Brain pericyte (primary cell): ENCODE measurements at places on chromosomes 6 and 20.

DNA sequence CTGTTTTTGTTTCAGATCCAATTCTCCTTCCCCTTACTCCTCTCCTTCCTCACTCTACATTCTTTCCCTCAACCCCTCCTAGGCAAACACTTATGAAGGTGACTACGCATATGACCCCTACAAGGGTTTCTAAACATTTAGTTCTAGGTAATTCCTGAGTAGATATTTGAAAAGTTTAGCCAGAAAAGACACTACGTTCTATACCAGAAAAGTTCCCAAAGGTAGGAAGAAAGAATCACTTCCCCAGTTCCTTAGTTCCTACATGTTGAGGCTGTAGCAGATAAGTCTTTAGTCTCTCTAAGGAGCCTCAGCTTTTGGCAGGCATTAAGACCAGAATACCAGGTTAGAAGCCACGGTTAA lies 11.6 kb downstream of the POU3F2 start:
- no peak for DNase-seq

DNA sequence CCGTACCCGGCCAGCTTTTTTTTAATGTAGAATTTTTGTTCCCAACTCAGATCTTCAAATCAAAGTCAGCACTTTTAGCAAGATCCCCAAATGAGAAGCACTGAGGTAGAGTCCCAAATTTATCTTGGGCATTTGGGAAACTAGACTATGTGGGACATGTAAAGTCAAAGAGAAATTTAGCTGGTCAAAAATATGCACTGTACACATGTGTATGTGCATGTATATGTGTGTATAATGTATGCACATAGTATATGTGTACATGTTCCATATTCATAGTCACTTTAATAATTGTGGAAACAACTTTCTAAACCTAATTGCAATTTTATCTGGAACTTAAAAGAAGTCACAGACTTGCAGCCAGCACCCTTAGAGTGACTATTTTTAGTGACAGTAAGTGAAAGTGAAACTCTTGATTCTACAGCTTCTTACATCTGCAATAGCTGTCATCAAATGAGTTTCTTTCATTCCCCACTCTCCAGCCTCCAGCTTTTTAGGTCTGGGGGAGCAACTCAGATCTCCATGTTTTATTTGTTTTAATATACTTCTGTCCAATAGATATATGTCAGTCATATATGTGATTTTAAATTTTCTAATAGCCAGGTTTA lies 53.6 kb downstream of the CDC40 start:
- no peak for DNase-seq

DNA sequence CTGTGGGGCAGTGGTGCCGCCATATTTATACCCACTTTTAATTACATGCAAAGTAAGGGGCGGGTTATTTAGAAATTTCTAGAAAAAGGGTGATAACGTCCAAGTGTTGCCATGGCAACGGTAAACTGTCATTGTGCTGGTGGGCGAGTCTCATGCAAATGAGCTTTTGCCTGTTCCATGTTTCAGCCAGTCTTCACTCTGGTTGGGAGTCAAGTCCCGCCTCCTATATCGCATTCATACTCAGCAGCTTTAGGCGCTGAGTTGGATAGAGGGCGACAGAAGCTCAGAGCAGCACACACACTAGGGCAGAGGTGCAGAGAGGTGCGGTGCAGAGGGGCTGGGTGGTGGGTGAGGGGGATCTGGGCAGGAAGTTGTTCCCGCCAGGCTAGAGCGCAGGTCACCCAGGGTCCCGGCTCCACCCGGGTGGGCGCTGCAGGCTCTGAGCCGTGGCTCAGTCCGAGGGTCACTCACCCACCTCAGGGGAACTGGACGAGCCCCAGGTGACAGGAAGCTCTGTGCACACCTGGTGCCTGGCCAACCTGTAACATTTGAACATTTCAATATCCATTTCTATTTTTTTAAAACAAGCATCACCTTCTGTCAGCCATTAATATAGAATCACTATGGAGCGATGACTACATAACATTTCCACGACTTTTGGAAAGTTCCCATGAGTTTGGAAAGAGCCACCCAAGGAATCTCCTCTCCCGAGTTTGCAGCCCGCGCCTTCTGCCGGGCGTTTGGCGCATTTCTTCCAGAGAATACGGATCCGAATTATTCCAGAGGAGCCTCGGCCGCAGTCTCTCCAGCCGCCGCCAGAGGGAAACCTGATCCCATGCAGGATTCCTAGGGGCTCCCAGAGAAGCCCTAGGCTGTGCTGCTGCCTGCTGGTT lies 89.1 kb upstream of the PHACTR3 start:
- DNase-seq, result no peak

- no peak for DNase-seq
These were observed 71.9 kb upstream of the SLC22A16 start for GRCh38 chr6:110548110-110548847.

DNA sequence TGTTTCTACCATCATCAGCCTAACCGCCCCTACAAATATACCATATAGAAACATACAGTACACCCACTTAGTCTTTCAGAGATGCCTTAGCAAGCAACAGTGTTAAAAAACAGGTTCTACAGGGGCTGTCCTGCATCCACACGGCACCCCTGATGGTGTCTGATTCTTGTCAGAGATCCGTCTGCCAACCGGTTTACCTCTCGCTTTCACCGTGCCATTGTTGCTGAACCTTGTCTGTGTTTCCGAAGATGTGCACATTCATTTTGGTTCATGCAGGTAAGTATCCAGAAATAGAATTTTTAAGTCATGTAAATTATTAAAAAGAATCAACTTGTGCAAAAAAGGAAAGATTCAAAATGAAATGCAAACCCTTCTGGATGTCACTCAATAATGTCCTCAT lies 52.9 kb downstream of the EPHA7 start:
- no peak for DNase-seq

- peak; percentile 75 for DNase-seq
These were observed 32.8 kb downstream of the RAMACL start for GRCh38 chr6:166553563-166554271.

- no peak for DNase-seq
These were observed 150.1 kb downstream of the ELOVL4 start for GRCh38 chr6:79797163-79797764.

GRCh38 chr6:112956696-112957535 lies 609.8 kb downstream of the RFPL4B start:
- DNase-seq, result peak; percentile 92

DNA sequence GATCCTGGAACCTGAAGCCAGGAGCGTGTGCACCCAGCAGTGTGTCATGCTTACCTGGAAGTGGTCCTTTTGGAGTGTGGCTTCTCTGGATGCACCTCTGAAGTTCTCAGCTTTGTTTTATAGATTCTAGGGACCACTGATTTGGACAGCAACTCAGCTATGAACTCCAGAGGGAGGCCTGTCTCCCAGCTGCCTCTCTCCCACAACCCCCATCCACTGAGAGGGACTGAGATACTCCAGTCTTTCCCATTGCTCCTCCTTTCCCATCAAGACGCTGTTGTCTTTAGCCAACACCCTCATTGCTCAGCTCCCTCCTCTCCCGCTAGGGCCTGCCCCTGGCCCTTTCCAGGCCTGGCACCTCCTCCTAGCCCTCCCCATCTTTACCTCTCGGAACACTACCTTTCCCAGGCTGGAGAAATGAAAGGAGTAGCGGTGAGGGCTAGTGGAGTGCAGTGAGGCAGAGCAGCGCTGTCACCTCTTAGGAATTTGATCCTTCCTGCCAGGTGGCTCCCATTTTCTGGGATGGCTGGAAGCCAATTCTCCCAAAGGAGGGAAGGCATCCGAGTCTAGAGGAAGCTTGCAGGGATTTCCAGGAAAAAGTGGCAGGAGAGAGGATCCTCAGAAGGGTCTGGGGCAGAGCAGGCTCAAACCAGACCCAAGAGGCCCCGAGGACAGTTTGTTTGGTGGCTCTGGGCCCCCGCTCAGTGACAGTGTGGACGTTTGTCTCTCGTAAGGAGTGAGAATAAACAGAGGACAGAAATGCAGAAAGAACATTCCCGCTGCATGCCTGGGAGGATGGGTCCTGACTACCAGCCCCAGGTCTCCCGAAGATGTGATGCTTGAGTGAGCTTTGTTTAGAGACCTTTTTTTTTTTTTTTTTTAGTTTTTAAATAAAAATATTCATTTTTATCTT lies at the start of gene LRRN4:
TSS of gene LRRN4 (minus strand) at position 285 of the 913 bp plus-strand sequence. CDS start 1,261 bp downstream, outside the sequence.
- no peak for DNase-seq

GRCh38 chr6:122012578-122012977 lies 386.9 kb upstream of the HSF2 start:
- no peak for DNase-seq

DNA sequence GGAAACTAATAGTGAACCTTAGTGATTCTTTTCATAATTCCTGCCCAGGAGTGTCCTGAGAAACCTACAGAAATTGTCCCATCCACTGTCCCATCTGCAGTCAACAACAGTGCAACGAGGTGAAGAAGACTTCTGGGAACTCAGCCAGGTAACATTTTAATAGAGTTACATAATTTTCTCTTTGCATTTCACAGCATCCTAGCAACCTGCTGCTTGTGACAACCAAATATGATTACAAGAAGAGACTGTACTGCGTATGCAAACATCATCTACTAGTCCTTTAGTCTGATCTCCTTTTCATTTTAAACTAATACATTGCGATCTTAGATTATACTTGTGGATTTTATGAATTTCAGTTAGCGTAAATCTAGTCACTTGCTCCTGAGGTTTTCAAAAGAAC lies 951.6 kb downstream of the TFAP2A start:
- DNase-seq, result no peak

GRCh38 chr20:4045741-4046140 lies 30.4 kb upstream of the RNF24 start:
- DNase-seq, result no peak

- DNase-seq, result no peak
These were observed 35.2 kb upstream of the KIF13A start for GRCh38 chr6:18022398-18023231.

DNA sequence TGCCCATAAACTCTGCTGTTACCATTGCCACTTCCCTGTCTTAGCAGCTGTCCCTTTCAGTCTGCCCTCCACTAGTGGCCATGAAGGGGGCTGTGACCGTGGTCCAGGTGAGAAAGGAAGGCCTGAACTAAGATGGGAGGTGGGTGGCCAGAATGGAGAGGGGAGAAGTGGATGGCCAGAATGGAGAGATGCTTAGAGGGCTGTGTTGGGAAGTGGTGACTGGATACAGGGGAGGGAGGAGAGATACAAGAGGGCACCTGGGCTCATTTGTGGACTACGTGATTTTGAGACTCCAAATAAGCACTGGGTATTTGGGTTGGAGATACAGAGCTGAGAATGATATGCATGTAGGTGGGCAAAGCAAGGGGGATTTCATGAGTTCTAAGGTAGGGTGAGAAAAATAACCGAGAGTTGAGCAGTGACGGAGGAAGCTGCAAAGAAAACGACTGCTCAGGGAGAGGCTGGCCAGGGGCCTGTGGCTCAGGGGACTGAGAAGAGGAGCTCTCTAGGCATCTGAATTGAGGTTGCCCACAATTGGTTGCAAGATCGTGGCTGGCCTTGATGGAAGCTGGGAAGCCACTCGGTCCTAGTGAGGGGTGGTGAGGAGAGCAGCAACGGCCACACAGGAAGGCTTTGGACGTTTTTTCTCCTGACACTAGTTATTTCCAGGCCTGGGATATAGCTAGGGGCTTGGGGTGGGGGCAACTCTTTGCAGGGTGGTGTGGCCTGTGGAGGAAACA lies 36.9 kb downstream of the PANK2 start:
- DNase-seq, result no peak

DNA sequence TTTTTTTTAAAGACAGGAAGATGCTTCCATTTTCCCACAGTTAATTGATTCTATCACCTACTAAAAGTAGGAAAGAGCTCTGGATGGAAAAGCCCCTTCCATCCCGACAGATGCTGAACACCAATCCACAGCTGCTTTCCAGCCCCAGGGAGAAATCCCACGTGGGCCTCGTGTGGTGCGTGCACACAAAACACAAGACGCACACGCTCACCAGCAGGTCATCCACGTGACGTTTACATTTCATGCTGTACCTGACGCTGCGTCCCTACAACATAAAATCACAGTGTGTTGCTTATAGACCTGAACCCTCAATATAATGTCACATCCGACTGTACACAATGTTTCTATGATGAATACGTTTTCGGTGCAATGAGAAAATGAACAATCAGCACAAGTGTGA lies 50.2 kb upstream of the DACT2 start:
- DNase-seq, result no peak

DNA sequence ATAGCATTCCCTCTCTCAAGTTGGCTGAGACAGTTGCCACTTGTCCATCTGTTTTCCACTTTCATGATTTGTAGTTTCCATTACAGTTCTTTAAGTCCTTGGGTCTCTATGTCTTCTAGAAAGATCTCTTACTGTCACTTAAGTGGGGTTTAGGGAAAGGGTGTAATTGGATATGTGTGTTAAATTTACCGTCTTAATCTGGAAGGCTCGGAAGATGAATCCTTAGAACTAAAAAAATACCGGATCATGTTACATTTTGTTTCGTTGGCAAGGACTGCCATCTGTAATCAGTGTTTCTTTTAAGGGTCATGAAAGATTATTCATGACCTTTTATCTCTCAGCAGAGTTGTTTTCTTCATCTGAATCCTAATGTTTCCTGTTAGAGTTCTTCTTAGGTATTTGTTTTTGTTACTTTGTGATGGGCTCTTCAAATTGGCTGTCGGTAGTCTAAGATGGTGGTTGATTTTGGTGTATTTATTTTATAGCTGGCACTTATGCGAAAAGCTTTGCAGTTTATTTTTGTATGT lies 21.8 kb upstream of the BTBD3 start:
- no peak for DNase-seq

GRCh38 chr6:7758456-7758855 lies 32.6 kb downstream of the BMP6 start:
- DNase-seq, result peak; percentile 30

DNA sequence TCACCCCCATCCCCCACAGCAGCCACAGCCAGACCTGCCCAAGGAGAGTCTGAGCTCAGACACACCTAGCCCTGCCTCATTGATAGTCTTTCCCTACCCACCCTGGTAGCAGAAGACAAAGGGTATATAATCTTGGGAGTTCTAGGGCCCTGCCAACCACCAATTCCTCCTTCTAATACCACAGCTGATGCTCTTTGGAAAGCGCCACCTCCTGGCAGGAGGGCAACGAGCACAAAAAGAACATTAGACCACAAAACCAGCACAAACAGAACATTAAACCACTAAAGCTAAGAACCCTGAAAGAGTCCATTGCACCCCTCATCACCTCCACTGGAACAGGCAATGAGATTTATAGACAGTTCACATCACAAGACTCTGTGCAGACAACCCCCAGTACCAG lies 195.8 kb upstream of the FUT9 start:
- DNase-seq, result no peak
